ENCODE measurements at places on chromosomes 6 and 20. TPM values are rescaled to one million over a fixed set of nuclear protein-coding genes. Genes with fewer than 3 reads are reported as not detected.

The SPATA2 gene
- total RNA-seq, result 10.4 TPM

DNA sequence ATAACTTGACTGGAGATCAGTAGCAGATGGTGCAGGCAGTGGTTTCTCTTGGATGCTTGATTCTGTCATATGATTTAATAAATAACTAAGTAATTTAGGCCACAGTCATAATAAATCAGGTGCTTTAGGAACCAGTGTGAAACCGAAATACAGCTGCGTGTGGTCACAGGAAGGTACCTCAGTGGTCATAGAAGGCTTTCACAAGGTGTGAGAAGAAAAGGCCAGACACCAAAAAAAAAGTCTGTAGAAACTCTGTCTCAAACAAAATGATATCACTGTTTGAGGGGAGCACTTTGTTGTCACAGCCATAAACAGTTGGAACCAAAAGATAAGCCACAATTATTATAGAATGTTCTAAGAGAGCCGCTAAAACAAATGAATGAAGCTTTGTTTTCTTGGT lies 56.5 kb downstream of the ARMC2 start:
- no peak overlapping the region for H3K27ac ChIP-seq
- H3K4me3 ChIP-seq, result no peak overlapping the region
- peaks cover 30% of the 10 kb centered on the region for H3K4me1 ChIP-seq

DNA sequence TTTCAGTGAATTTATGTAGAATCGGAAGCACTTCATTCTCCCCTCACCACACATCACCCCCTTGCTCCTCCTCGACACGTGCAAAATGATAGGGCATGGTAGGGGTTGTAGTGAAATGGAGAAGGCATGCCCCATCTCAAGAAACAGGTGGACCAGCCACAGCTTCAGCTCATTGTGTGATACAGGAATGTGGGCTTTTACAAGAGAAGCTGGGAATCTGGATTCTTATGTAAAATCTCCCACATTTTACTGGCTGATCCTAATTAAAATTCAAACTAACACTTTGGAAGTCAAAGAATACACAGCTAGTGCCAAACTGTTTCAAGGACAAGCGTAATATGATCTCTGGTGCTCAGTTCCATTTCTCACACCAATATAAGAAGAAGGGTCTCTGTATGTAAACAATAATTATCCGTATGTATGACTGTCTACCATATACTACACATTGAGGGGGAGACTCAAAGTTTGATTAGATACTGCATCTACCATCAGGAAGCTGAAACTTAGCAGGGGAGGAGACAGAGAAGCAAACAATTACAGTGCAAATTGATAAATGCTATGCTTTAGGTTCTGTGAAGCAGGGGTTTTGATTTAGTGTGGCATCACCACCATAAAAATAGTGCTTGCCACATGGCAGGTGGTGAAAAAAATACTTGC lies 24.3 kb upstream of the KIAA0408 start:
- peaks cover 31% of the 10 kb centered on the region for H3K36me3 ChIP-seq
- no peaks in the 10 kb centered on the region for H3K27me3 ChIP-seq
- H3K4me3 ChIP-seq, result peak overlapping the region; percentile 73
- H3K4me1 ChIP-seq, result peaks cover 65% of the 10 kb centered on the region
- no peak for DNase-seq

GRCh38 chr6:166058064-166058739 lies 109.4 kb downstream of the TBXT start:
- no peak overlapping the region for H3K4me3 ChIP-seq
- no peaks in the 10 kb centered on the region for H3K36me3 ChIP-seq
- DNase-seq, result no peak
- no peaks in the 10 kb centered on the region for H3K27me3 ChIP-seq
- no peak overlapping the region for H3K27ac ChIP-seq

GRCh38 chr6:142929751-142930358 lies 15.1 kb downstream of the HIVEP2 start:
- H3K36me3 ChIP-seq, result peaks cover 28% of the 10 kb centered on the region
- H3K4me1 ChIP-seq, result peaks cover 88% of the 10 kb centered on the region
- H3K27ac ChIP-seq, result peak overlapping the region; percentile 78

DNA sequence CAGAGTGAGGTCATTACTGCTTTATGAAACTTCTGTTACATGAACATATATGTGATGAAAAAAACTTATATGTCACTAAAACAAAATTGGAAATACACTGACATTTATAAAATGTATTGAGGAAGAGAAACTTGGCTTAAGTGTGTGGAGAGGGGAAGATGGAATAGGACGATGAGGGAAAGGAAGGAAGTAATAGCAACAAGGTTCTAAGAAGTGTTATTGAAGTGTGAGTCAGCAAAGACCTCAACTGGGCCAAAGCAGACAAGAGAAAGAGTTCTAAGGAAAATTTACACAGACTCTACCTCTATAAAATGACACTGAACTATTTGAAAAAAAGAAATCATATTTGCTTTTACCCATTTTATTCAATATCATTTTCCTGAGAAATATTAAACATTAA lies 38.3 kb downstream of the SNX3 start:
- peak overlapping the region; percentile 9 for H3K27ac ChIP-seq
- no peaks in the 10 kb centered on the region for H3K27me3 ChIP-seq
- no peak for DNase-seq
- peaks cover 13% of the 10 kb centered on the region for H3K4me1 ChIP-seq
- H3K36me3 ChIP-seq, result peaks cover 24% of the 10 kb centered on the region

GRCh38 chr6:139290787-139291311 lies 949 bp downstream of the TXLNB start:
- peak; percentile 36 for DNase-seq
- peaks cover 2% of the 10 kb centered on the region for H3K27me3 ChIP-seq
- peaks cover 7% of the 10 kb centered on the region for H3K36me3 ChIP-seq

DNA sequence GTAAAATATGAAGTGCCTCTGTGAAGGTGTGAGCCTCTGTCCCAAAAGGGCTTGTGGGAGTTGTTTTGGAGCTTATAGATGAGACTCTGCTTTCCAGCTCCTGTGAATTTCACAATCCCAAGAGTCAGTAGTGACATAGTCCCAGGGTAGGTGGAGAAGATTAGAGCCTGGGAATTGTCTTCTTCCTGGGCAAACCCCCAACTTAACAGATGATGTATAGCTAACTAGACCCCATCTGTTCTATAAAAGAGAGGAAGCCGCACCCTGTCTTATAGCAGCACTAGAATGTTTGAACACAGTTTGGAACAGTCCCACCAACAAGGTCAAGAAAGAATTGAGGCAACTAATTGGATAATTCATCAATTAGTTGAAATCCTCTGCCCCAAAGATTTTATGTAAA lies 294.7 kb downstream of the ZNF217 start:
- DNase-seq, result no peak
- peaks cover 2% of the 10 kb centered on the region for H3K27me3 ChIP-seq

DNA sequence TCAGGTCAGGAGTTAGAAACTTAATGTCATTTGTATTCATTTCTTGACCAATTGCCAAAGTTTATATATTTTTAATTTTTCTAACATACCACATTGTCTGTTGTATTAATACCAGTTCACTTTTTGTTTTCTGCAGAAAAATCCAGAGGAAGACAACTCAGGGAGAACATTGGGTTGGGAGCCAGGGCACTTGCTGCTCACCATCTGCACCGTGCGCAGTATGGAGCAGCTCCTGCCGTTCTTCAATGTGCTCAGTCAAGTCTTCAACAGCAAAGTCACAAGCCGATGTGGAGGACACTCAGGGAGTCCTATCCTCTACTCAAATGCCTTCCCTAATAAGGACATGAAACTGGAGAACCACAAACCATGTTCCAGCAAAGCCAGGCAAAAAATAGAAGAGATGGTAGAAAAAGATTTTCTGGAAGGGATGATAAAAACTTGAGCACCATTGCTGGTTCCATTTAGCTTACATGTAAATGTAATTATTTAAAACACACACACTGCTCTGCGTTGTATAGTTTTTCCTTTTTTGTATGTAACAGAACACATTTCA lies 25.3 kb downstream of the PGM3 start:
- no peak for DNase-seq
- H3K27ac ChIP-seq, result no peak overlapping the region
- no peak overlapping the region for H3K4me3 ChIP-seq
- peaks cover 35% of the 10 kb centered on the region for H3K36me3 ChIP-seq
- H3K27me3 ChIP-seq, result no peaks in the 10 kb centered on the region
- no peaks in the 10 kb centered on the region for H3K4me1 ChIP-seq

The E2F3 gene
- total RNA-seq, result 30.3 TPM

DNA sequence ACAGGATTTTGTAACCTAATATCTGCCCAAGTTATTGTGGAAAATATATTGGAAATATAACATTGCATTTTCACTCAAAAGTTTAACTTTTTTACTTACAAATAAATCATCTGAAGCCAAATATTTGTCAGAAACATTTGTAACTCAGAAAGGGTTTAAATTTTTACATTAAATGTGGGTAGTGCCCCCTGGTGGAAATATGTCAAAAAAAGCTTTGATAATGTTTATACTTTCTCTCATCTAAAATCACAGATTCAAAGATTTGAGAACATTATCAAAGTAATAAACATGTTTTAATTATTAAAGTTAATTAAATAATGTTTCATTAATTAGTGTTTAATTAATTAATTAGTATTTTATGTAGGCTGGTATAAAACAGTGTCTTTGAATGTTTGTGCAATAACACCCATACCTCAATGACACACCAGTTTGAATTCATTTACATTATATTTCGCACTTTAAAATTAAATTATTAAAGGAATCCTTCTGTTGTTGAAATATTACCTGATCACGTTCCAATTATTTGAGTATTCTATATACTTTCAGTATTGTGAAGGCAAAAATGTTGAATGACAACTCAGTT lies 320.1 kb upstream of the FKBP1C start:
- no peak for DNase-seq
- no peak overlapping the region for H3K4me3 ChIP-seq
- H3K27me3 ChIP-seq, result no peaks in the 10 kb centered on the region
- no peaks in the 10 kb centered on the region for H3K36me3 ChIP-seq

DNA sequence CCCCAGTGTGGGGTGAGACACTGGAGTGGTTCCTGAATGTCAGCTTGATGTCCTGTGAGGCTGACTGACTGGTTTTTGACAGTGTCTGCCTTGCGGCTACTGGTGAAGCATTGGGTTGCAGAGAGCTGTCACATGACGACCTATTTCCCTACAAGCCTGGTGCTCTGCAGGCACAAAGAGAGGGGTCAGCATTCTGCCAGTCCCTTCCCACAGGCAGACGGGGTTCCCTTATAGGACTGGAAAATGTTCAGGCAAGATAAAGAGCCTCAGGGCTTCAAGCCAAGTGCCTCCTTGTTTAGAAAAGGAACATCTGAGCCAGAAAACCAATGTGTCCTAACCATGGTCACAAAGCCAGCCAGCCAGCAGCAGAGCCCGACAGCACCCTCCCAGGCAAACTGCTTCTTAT lies 11.0 kb downstream of the LY86 start:
- DNase-seq, result no peak
- no peak overlapping the region for H3K4me3 ChIP-seq
- peaks cover 26% of the 10 kb centered on the region for H3K4me1 ChIP-seq
- no peak overlapping the region for H3K27ac ChIP-seq

DNA sequence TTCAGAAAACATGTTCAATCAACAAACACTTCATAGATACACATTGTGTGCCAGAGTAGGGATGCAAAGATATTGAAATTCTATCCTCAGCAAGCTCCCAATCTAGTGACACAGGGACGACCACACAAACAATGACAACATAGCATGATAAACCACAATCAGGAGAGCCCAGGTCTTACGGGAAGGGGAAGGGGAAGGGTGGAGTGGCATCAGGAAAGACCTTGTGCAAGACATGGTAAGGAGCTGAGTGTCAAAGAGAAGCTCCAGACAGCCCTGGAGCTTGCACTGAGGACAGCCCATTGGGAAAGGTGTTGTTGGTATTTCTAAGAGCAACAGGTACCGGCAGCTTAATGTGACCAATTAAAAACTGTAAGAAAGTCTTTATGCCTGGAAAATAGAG lies 103.6 kb downstream of the PDE7B start:
- H3K36me3 ChIP-seq, result peaks cover 4% of the 10 kb centered on the region
- no peak overlapping the region for H3K27ac ChIP-seq
- no peaks in the 10 kb centered on the region for H3K27me3 ChIP-seq
- H3K4me3 ChIP-seq, result no peak overlapping the region

The PLCB1 gene
- 5.3 TPM for total RNA-seq

- no peaks in the 10 kb centered on the region for H3K36me3 ChIP-seq
- peaks cover 16% of the 10 kb centered on the region for H3K4me1 ChIP-seq
- H3K4me3 ChIP-seq, result no peak overlapping the region
- no peak for DNase-seq
- H3K27me3 ChIP-seq, result peaks cover 11% of the 10 kb centered on the region
These were observed 34.1 kb downstream of the UTRN start for GRCh38 chr6:144319211-144319610.

DNA sequence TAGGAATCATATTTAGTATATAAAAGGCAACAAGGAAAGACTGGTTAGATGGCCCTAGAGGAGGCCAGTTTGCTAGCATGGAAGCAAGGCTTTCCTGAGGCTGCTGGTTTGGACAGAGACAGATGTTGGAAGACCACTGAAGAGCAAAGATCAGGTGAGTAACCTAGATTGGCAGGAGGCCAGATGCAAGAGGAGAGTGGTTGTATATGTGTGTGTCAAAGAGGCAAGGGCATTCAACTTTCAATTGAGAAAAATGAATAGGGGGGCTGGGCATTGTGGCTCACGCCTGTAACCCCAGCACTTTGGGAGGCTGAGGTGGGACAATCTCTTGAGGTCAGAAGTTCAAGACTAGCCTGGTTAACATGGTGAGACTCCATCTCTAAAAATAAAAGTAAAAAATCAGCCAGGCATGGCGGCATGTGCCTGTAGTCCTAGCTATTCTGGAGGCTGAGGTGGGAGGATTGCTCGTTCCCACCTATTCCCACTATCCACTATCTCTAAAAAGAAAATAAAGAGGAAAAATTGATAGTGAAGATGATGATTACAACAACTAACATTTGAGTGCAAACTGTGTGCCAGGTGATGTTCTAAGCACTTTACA lies 79.8 kb downstream of the PRDM1 start:
- peaks cover 3% of the 10 kb centered on the region for H3K27me3 ChIP-seq
- H3K4me3 ChIP-seq, result no peak overlapping the region
- peaks cover 2% of the 10 kb centered on the region for H3K36me3 ChIP-seq
- H3K4me1 ChIP-seq, result peaks cover 78% of the 10 kb centered on the region
- peak overlapping the region; percentile 73 for H3K27ac ChIP-seq

GRCh38 chr6:104484626-104485025 lies 375.1 kb downstream of the HACE1 start:
- H3K27ac ChIP-seq, result no peak overlapping the region
- DNase-seq, result no peak
- no peaks in the 10 kb centered on the region for H3K4me1 ChIP-seq
- H3K36me3 ChIP-seq, result no peaks in the 10 kb centered on the region

DNA sequence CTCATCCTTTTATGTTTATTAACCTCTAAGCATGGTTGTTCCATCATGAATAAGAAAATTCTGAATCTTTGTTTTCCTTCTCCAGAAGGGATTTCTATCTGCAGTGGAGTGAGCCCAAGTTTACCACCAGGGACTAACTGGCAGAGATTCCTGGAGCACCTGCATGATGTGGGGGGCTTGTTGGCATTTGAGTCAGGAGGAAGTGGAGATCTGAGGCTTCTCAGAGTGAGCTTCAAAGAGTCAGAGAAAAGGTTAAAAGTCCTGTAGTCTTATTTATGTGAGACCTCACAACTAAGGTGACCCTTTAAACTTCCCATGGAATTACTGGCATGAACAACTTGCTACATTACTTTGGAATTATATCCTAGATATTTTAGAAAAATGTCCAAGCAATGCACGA lies 138.1 kb upstream of the SLC24A3 start:
- no peak for DNase-seq
- no peaks in the 10 kb centered on the region for H3K36me3 ChIP-seq
- H3K27ac ChIP-seq, result no peak overlapping the region
- H3K27me3 ChIP-seq, result no peaks in the 10 kb centered on the region
- no peaks in the 10 kb centered on the region for H3K4me1 ChIP-seq
